ENCODE measurements at places on chromosomes 11 and 22.

GRCh38 chr11:122095681-122096262 is 20.2 kb downstream of the BLID start:
- no peak for DNase-seq

GRCh38 chr22:33470456-33470855 is 412.3 kb upstream of the SYN3 start:
- peak; percentile 26 for DNase-seq

- peak; percentile 75 for DNase-seq
Measured at GRCh38 chr22:30763815-30764673, 69.4 kb downstream of the OSBP2 start.

GRCh38 chr22:22667966-22668880 is 23.8 kb downstream of the GGTLC2 start:
- no peak for DNase-seq

- no peak for DNase-seq
Measured at GRCh38 chr11:17405232-17406005, 17.0 kb upstream of the KCNJ11 start.

- no peak for DNase-seq
Measured at GRCh38 chr22:30435674-30436126, 10.1 kb downstream of the MTFP1 start.

- DNase-seq, result no peak
Measured at GRCh38 chr11:113240790-113241635, 73.4 kb upstream of the TTC12 start.

DNA sequence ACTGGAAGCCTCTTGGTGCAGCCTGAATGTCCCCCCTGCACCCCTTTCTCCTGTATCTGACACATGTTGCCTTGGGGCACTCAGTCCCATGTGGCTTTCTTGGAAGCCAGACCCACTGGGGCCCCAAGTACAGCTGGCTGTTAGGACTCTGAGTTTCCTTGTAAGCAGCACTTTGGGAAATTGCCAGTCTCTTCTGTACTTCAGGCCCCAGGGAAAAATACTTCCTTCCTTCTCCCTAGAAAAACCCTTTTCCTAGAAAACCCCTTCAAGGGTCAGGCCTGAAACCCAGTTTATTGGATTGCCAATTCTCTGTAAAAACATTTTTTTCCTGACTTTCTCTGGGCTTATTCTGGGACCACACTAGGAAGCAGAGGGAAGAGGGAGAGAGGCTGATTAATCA is 360.3 kb downstream of the TENM4 start:
- DNase-seq, result no peak

GRCh38 chr11:46302866-46303265 is 25.4 kb downstream of the CREB3L1 start:
- DNase-seq, result peak; percentile 69

DNA sequence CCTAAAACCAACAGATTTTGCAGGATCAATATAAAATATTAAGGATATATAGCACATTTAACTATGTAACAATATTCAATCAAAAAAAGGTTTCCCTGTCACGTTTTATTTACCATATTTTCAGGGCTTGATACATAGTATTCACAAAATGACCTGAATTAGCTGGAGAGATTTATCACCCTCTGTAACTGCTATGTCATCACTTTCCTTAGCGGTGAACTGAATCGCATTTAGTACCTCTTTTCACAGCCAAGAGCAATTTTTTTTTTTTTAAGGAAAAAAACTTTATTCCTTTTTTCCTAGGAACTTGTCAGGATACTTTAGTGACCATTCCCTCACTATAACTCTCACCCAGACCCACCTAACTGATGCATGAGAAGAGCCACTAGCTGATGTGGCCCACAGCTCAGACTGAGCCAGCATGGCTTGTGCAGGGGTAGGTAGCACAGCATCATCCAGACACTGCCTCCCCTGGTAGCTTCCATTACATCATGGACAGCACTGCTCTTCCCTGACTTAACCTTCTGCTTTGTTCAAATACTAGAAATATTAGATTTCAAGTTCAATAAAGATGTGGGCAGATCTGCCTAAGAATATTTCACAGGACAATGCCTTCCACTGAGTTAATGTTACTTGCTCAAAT is 17.0 kb upstream of the GPR83 start:
- DNase-seq, result no peak

DNA sequence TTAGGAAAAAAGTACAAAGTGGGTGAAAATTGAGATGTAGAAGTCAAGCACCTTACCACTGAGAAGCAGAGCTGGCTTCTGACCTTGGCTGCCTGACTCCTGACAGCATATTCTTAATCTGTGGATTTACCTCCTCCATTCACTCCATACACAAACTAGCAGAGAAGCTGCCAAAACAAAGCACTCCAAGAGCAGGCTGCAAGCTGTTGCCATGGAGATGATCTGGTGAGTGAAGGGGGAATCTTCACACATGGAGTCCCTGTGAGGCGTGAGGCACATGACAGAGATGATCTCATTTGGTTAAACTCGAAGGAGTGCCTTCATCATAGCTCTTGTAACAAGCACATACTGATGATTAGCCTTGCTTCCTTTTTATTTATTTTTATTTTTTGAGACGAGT is 16.1 kb downstream of the COMMD9 start:
- no peak for DNase-seq

- no peak for DNase-seq
Measured at GRCh38 chr22:30447656-30448055, 22.1 kb downstream of the MTFP1 start.

DNA sequence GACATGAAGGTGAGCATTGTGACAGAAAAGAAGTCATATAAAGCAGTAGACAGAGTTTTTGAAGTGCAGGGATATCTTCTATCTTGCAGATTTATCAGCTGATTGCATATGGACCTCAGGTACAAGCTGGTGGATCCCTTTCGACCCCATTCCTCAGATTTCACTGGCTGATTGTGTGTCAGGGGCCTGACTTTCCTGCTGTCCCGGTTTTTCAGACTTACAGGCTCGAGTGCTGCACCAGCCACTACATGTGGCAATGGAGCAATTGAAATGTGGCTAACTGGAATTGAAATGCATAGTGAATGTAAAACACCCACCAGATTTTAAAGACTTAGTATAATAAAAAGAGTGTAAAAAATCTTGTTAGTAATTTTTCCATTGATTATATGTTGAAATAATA is 50.3 kb downstream of the CLMP start:
- no peak for DNase-seq

- DNase-seq, result peak; percentile 75
Measured at GRCh38 chr11:18731949-18732821, 6.2 kb upstream of the IGSF22 start.

DNA sequence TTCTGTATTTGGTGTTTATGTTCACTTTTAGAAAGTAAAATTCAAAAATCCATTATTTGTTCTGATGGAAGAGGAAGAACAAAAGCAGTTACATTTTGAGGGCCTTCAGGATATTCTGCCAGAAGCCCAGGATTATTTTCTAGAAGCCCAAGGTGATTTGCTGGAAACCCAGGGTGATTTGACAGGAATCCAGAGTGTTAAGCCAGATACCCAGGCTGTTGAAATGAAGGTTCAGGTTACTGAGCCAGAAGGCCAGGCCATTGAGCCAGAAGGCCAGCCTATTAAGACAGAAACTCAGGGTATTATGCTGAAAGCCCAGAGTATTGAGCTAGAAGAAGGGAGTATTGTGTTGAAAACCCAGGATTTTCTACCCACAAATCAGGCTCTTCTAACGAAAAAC is 33.1 kb downstream of the CCDC15 start:
- DNase-seq, result no peak

GRCh38 chr11:11813288-11813962 is 28.3 kb upstream of the USP47 start:
- no peak for DNase-seq

DNA sequence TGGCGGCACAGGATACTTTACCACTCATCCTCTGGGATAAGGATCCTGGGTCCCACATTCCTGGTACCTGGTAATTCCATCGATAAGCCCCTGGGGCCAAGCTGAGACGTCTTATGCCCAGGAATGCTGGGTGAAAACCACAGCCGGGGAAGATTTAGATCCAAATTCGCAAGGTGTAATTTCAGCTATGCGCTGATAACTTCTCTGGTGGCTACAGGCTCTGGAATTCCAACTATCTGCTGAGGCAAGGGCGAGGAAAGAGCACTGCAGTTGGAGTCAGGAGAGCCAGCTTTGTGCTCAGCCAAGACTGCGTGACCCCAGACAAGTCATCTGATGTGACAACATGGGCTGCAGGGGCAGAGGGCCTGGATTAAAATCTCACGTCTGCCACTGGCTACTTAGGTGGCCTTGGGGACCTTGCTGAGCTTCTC is 9.9 kb upstream of the MYEOV start:
- no peak for DNase-seq

- DNase-seq, result no peak
Measured at GRCh38 chr22:20437613-20438426, at the start of gene SCARF2. Gene SCARF2 (minus strand): TSS chr22:20437825. CDS start chr22:20437754, 71 bp downstream.

- no peak for DNase-seq
Measured at GRCh38 chr11:72534371-72535193, 100.3 kb upstream of the CLPB start.

DNA sequence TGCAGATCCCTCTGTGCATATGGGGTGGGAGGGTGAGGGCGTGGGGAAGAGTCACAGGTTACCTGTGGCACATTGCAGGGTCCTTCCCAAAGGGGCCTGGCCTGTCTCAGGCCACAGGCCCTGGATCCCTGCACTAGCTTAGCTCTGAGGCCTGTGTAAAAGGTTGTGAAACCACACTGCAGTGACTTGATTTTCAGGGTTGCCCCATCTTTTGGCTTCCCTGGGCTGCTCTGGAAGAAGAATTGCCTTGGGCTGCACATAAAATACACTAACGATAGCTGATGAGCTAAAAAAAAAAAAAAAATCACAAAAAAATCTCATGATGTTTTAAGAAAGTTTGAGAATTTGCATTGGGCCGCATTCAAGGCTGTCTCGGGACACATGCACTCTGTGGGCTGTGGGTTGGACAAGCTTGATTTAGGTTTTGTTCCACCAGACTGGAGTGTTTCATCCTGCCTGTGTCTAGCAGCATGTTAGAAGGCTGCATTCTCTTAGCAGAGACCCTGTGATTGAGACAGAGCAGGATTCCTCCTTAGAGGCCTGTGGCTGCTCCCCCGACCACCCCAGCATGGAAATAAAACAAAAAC is 35.9 kb upstream of the TREH start:
- DNase-seq, result no peak

DNA sequence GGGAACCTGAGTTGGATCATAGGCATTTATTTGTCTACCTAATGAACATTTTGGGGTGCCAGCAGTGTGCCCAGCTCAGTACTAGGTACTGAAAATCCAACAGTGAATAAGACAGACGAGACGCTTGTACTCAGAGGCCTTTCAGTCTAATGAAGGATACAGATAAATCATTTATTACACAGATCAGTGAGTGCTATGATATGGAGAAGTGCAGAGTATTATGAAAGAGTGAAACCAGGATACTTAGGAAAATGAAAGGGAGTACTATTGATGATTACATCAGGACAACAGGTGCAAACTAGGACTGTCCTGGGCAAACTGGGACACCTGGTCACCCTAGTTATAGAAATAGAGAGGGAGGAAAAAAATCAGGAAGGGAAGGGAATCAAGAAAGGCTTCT is 207.5 kb upstream of the NCAM1 start:
- no peak for DNase-seq

DNA sequence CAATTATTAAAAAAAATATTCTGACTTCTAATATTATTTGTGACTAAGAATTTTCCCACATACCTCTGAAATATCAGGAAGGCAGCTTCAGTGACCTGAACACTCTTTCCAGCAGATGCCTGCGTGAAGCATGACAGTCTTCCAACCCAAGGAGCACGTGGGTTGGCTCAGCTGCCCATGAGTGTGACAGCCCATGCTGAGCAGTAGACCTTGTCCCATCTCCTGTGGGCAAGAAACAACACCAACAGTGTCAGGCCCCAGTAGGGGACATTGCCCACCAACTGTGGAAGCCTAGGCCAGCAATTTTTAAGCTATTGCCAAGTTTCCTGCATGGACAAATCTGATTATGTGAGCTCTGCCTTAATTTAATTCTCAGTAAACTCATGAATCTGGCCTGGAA is 66.4 kb upstream of the OLFML1 start:
- no peak for DNase-seq

GRCh38 chr11:96101146-96101545 is 177.2 kb upstream of the MTMR2 start:
- no peak for DNase-seq

- DNase-seq, result no peak
Measured at GRCh38 chr11:1532606-1533341, 39.3 kb downstream of the DUSP8 start.

DNA sequence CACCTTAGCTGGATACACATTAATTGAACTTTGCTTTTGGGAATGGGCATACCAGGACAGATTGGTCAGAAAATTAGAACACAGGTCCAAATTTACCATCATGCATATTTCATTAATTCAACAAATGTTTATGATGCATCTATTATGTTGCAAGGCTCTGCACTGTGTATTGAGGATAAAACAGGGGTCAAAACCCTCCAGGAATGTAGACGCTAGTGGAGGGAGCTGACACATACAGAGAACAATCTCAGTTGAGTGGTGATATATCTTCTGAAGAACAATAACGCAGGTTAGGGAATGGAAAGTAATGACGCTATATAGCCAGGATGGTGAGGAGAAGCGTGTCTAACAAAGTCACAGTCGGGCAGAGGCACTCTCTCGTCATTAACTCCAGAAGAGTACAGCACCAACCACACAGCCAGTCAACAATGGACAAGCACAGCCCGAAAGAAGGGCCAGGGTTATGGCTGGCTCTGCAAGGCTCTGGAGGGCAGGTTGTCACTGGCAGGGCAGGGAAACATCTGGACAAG is 3.8 kb downstream of the FLI1 start:
- no peak for DNase-seq

DNA sequence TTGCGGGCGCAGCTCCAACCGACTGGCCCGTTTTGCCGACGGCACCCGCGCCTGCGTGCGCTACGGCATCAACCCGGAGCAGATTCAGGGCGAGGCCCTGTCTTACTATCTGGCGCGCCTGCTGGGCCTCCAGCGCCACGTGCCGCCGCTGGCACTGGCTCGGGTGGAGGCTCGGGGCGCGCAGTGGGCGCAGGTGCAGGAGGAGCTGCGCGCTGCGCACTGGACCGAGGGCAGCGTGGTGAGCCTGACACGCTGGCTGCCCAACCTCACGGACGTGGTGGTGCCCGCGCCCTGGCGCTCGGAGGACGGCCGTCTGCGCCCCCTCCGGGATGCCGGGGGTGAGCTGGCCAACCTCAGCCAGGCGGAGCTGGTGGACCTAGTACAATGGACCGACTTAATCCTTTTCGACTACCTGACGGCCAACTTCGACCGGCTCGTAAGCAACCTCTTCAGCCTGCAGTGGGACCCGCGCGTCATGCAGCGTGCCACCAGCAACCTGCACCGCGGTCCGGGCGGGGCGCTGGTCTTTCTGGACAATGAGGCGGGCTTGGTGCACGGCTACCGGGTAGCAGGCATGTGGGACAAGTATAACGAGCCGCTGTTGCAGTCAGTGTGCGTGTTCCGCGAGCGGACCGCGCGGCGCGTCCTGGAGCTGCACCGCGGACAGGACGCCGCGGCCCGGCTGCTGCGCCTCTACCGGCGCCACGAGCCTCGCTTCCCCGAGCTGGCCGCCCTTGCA is 1.0 kb downstream of the FJX1 start:
- DNase-seq, result peak; percentile 56

- no peak for DNase-seq
Measured at GRCh38 chr22:39281126-39281525, 36.3 kb upstream of the PDGFB start.

Measured in GM10248 (cell line).